ENCODE measurements at places on chromosomes 7 and 10.

- DNase-seq = no peak
Observed at GRCh38 chr10:69209787-69210484, 10.2 kb upstream of the HKDC1 start.

- DNase-seq = no peak
Observed at GRCh38 chr7:73995330-73995729, 32.6 kb upstream of the ELN start.

DNA sequence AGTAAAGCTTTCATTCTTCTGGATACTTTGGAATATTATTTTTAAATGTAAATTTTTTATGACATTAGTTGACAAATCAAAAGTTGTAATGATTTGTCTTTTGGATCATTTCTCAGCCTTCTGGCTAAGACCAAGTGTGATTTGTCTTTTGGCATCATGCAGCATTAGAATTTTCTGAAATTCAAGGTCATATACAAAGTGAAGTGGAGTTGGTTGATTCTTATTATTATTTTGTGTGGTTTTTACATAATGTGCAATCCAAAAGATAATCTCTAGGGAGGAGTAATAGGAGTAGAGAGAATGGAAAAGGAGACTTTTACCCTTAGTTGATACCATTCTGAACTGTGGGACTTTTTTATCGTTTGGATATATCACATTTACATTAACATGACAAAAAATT, 24.2 kb upstream of the SEPTIN7 start:
- DNase-seq = no peak

- no peak for DNase-seq
Observed at GRCh38 chr7:41994036-41994745, 242.8 kb downstream of the GLI3 start.

GRCh38 chr7:129615018-129615417, 3.5 kb downstream of the NRF1 start:
- DNase-seq = no peak

GRCh38 chr7:16652888-16653287, 6.9 kb downstream of the BZW2 start:
- DNase-seq = no peak

DNA sequence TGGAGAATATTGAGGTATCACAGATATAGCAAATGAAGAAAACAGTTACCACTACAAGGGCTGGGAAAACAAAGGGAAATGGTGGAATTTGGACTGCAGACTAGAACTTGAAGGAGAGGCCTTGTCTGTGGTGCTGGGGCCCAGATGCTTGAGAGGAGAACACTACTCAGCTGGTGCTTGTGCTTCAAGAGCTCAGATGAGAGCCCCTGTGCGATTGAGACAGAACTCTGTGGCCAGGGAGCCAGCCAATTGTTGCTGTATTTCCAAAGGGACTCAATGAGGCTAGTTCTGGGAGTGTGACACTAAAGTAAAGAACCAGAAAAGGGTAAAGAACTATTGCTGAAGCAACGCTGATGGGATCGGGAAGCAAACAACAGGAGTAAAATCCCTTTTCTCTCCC, 406.5 kb upstream of the SEMA3D start:
- DNase-seq = no peak

DNA sequence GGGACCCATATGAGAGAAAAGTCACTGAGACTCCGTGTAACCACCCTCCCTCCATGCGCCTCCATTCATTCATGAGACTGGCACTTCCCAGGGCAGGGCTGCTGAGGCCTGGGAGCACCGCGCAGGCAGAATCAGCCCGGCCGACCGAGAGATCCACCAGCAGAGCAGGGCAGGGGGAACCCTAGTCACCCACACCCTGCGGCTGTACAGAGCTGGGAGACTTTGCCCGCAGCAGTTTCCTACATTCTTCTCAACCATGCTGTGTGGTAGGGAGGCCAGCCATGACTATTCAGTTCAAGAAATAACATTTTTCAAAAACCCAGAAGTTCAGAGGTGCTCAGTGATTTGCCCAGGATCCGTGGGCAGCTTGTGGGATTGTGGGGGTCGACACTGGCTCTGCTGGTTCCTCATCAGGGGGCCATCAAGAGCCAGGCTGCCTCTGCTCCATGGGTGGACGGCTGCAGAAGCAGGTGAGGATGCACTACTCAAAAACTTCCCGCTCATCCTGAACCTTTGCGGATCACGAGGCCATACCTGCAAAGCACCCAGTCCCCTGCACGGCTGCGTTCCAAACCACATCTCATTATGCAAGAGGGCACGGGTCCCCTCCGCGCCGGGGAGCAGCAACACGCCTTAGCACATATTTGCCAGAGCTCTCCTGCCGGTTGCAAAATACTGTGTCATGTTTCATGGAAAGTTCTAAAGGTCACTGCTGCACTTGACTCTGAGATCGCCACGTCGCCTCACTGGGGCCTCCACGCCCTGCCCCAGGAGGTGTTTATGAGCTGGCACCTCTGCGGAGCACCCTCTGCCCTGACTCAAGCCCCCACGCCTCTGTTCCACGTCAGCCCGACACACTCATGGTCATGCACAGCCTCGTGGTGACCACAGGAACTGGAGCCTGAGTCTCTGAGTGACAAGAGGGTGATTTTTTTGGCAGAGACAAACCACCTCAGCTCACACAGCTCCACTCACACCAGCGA, 132.0 kb downstream of the PRKAG2 start:
- no peak for DNase-seq

DNA sequence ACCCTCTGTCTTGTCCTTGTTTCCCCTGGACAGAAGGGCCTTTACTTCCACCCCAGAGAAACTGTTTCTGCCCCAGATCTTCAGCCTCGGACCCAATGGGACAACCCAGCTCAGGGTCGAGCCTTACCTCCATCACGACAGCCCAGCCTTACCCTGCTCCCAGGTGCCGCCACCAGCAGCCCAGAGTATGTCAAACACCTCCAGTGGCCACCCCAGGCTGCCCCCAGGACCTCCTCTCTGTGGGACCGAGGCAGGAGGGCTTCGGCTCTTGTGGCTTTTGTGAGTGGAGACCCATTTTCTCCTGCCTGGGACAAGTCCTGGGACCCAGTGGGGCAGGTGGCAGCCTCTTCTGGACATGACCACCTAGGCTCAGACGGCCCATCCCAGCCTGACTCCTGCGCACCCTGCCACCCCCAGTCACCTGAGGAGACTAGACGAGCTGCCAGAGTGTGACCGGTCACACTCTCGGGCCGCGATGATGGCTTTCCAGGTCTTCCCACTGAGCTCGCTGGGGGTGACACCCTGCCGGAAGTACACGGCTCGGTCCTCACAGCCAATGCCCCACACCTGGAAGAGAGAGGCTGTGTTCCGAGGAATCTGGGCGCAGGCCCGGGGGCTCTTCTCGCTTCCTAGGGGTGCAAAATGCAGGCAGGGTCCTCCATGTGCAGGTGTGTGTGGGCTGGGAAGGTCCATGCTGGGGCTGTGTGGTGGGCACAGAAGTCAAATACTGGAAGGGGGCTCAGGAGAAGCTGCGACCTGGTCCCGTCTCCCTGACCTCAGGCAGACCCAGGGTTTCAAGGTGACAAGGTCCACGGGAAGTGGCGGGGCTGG, 15.5 kb downstream of the TECPR1 start:
- DNase-seq = no peak

- DNase-seq = no peak
Observed at GRCh38 chr10:88858491-88858890, 6.8 kb upstream of the ANKRD22 start.

DNA sequence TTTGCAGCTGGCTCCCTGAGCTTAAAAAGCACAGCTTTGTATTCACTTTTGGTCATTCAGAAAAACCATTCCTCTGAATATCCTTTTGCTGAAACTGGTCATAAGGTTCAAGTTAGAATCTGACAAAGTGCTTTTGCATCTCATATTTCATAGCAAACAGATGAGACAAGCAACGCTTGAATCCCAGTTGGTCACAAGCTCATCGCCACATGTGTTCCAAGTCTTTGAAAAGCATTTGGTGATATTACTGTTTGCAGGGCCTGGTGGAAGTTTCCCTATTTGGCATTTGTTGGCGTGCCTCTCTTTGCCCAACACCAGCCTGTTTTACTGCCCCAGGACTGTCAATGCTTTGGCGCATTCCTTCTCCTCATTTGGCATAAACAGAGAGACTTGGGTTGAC, 10.3 kb downstream of the TACC2 start:
- DNase-seq = no peak

DNA sequence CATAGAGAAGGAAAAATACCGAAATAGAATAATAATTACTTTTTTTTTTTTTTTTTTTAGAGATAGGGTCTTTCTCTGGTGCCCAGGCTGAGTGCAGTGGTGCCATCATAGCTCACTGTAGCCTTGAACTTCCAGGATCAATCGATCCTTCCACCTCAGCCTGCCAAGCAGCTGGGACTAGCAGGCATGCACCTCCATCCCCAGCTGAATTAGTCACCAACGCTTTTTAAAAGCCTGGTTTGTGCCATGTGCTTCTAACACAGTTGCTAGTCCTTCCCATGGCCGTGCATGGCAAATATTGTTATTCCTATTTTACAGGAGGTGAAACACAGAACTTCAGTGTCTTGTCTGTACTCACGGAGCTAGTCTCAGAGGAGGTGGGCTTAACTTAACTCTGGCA, 23.2 kb downstream of the LYZL2 start:
- no peak for DNase-seq

- DNase-seq = no peak
Observed at GRCh38 chr7:45687721-45688120, 113.6 kb downstream of the ADCY1 start.

- DNase-seq = no peak
Observed at GRCh38 chr10:62844280-62845011, 28.3 kb upstream of the EGR2 start.

- no peak for DNase-seq
Observed at GRCh38 chr7:86647385-86648094, 3.8 kb downstream of the GRM3 start.

- no peak for DNase-seq
Observed at GRCh38 chr10:21502348-21502740, 23.1 kb downstream of the SKIDA1 start.

- no peak for DNase-seq
Observed at GRCh38 chr7:4270941-4271715, 411.0 kb upstream of the FOXK1 start.

GRCh38 chr7:101596898-101597297, 32.2 kb downstream of the MYL10 start:
- DNase-seq = no peak

- DNase-seq = no peak
Observed at GRCh38 chr7:9250876-9251275, 817.5 kb downstream of the NXPH1 start.

DNA sequence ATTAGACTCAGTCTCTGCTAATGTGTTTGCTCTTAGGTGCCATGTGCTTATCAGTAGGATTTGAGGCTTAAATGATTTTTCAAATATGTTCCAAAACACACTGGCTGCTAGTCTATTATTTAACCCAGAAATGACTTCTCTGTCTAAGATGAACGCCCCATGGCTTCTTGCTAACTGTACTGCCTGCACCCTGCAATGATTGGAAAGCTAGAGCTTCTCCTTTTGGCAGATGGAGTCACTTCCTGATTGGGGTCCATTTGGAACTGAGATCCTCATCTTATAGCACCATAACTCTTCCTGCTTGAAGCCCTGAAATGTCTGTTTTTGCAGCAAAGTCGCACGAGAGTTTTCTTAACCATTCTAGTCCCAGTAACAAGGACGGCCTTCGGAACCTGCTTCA, 186.5 kb upstream of the ADO start:
- DNase-seq = no peak

DNA sequence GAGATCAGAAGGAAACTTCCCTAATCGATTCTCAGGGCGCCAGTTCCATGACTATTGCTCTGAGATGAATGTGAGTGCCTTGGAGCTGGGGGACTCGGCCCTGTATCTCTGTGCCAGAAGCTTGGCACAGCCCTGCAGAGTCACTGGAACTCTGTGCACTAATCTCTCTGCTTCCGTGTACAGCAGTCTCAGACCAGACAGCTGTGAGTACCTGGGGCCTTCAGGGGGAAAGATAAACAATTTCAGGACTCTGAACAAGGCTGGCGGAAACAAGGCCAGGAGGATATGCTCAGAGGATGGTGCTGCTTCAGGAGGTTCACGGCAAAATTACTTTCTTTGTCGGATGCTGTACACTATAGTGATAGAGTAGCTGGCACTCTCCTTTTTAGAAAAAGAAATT, 131.7 kb upstream of the PRSS58 start:
- no peak for DNase-seq

DNA sequence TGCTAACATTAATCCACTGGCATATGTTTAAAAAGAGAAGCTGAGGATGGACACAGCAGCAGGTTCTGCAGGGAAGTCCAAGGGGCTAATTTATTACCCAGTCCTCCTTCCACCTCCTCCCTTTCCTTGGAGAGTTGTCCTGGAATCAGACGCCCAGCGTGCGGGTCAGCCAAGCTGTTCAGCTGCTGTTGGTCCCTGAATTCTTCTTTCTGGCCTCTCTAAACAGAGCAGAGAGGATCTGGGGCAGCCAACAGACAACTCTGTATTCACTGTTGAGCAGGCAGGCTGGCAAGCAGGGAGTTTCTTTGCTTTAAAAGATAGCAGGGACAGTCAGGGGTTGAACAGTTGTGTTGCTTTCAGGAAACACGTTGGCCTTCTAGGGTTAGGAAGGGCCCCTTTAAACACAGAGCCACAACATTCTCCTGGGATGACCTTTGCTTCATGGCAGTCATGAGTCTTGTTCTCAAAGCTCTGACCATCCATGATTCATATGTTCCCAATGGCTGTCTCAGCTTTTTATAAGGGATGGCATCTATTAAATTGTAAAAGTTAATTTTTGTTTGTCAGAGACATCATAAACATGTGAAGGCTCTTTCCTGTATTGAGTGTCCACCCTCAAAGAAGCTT, 217.0 kb downstream of the CREB5 start:
- DNase-seq = no peak

DNA sequence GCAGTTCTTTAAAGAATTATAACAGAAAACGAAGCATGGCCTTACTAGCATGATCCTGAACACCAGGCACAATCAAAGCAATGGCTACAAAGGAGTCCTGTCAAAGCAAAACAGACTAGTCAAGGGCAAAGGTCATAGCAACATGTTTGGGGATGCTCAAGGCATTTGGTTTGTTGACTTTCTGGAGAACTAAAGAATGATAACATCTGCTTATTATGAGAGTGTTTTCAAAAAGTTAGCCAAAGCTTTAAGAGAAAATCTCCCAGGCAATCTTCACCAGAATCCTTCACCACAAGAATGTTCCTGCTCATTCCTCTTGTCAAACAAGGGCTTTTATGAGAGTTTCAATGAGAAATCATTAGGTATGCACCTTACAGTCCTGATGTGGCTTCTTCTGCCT, 95.1 kb upstream of the CPXM2 start:
- DNase-seq = no peak

GRCh38 chr10:46033602-46034011, 3.2 kb upstream of the NCOA4 start:
- DNase-seq = no peak

DNA sequence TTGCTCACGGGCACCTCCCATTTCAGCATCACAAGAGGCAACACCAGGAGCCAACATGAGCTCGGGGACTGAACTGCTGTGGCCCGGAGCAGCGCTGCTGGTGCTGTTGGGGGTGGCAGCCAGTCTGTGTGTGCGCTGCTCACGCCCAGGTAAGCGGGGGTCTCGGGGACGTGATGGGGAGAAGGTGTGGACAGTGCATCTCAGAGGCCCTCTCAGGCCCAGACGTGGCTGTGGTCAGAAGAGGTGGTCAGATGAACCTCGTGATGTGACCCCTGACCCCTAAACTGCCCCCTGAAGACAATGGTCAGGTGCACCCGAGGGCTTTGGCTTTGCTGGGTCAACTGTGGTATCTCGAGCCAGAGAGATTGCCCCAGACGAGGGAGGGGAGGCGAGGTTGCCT, 6.1 kb downstream of the LAT2 start:
- no peak for DNase-seq

GRCh38 chr7:25586513-25586912, 358.2 kb upstream of the NPVF start:
- no peak for DNase-seq
